Hepatocyte (in vitro differentiated cells): ENCODE measurements at places on chromosomes 5 and 9. TPM values are rescaled to one million over a fixed set of nuclear protein-coding genes. Genes with fewer than 3 reads are reported as not detected.

The COX7C gene
- 541 and 620 TPM in 2 replicates for total RNA-seq

The TLE1 gene
- 100 TPM in 2 replicates for total RNA-seq

DNA sequence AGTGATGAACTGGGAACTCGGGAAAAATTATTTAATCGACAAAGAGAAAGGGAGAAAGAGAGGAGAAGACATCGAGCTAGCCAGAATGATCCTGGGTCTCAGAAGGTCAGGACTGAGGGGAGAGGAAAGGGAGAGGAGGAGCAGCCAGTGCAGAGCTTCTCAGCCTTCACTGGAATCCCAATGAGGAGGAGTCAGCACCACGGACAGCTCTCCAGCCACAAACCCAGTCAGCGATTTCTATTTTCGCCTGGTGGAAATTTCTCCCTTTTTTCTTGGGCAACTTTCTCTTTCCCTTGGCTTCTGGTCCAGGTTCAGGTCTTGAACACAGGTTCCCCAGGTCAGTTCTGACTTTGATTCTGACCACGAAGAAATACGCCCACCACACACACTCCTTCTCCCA is 1.6 kb upstream of the BRINP1 start:
- H3K4me1 ChIP-seq: no peaks in the 10 kb centered on the region
- DNase-seq: peak; percentile 82
- H3K27ac ChIP-seq: no peak overlapping the region
- H3K4me3 ChIP-seq: no peak overlapping the region
- H3K27me3 ChIP-seq: peaks cover 56% of the 10 kb centered on the region

DNA sequence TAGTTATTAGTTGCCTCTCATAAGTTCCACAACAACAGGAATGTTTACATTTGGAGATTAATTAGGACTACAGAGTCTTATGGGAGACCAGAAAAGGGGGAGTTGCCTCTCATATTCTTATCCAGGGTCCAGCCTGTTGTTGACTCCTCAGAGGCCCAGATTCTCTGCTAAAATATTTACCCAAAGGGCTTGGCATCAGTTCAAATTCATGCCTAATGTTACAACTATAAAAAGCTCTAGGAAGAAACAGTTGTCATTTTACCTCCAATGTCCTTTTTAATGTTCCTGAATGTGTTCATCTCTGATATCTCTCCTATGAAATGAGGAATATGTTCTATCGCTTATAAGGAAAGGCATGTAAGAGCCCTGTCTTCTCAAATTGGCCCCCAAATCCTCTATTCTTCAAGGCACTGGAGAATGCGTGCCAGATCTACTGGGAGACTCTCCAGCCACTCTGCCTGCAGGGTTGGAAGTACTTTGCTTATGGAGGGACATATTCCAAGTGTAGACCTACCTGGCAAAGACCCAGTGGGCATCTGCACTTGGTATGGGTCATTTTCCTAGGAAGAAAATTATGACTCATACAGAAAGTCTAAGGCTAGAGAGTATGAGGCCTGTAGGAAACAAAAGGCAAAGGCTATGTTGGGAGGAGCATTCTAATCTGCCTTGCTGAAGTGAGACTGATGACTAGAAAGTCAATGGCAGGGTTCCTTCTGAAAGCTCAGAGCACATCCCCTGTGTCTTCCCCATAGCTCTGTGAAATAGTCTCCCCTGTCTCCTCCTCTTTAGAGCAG is 192.6 kb downstream of the ESM1 start:
- H3K27me3 ChIP-seq: no peaks in the 10 kb centered on the region
- no peak for DNase-seq
- no peaks in the 10 kb centered on the region for H3K4me1 ChIP-seq

DNA sequence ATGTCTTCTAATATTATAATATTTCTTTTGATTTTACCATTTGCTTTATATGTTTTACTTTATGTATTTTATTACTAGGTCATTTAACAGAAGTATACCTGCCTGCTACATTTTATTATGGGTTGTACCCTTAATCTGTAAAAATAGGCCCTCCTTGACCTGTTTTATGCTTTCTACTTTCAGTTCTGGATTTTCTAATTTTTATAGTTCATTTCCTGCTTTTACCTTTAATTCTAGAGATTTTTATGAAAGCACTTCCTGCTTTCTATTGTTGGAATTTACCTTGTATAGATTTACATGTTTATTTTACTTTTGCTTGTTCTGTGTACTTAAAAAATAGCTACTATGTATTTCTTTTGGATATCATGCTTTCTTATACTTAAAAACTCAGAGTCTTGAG is 20.6 kb downstream of the ZNF618 start:
- no peak overlapping the region for H3K27ac ChIP-seq
- no peaks in the 10 kb centered on the region for H3K4me1 ChIP-seq
- no peak overlapping the region for H3K4me3 ChIP-seq
- no peaks in the 10 kb centered on the region for H3K27me3 ChIP-seq
- no peaks in the 10 kb centered on the region for H3K36me3 ChIP-seq

- H3K27me3 ChIP-seq: no peaks in the 10 kb centered on the region
- H3K4me1 ChIP-seq: peaks cover 6% of the 10 kb centered on the region
- no peak overlapping the region for H3K4me3 ChIP-seq
- no peaks in the 10 kb centered on the region for H3K36me3 ChIP-seq
These were observed 1.9 kb upstream of the PJA2 start for GRCh38 chr5:109411627-109412026.

DNA sequence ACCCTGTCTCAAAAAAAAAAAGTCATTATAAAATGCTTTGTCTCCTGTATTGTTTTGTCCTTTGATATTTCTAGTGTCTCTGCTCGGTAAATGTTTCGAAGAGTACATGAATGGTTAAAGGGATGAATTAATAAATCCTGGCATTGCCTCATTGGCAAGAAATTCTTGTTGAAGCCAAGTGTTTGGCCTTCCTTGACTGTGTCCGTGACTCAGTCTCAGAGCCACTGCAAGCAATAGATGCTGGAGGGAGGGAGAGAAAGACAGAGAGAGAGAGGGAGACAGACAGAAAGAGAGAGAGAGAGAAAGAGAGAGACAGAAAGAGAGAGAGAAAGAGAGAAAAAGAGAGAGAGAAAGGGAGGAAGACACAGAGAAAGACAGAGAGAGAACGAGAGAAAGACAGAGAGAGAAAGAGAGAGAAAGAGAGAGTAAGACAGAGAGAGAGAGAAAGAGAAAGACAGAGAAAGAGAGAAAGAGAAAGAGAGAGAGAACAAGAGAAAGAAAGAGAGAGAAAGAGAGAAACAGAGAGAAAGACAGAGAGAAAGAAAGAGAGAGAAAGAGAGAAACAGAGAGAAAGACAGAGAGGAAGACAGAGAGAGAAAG is 72.5 kb upstream of the RXRA start:
- H3K4me3 ChIP-seq: no peak overlapping the region
- H3K36me3 ChIP-seq: no peaks in the 10 kb centered on the region
- H3K27ac ChIP-seq: no peak overlapping the region
- H3K4me1 ChIP-seq: no peaks in the 10 kb centered on the region
